Foreskin keratinocyte (primary cell): ENCODE measurements at places on chromosomes 13 and 19. TPM values are rescaled to one million over a fixed set of nuclear protein-coding genes. Genes with fewer than 3 reads are reported as not detected.
A peak's percentile ranks its signal among the peaks of the same experiment; 100 is the strongest.

DNA sequence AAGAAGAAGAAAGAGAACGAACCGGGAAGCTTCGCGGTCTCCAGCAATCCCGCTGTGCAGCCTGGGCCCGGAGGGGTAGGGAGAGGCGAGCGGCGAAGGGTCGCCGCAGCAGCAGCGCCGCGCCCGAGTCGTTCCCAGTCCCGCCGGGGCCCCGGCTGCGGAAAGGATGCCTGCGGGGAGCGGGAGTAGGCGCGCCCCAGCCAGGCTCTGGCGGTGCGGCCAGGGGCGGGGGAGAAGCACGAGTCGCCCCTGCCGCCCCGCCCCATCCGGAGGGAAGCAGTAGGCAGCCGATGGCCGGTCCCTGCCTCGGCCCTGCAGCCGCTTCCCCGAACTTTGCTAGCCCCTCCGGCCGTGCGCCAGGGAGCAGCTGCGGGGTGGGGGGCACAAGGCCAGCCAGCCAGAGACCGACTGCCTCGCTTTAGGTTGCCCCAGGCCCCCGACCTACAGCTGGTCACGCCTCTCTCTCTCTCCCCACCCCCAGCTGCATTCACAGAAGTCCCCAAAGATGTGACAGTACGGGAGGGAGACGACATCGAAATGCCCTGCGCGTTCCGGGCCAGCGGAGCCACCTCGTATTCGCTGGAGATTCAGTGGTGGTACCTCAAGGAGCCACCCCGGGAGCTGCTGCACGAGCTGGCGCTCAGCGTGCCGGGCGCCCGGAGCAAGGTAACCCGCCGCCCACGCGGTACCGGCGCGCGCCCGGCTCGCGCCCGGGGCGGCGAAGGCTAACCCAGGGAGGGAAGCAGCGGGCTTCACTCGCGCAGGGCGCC is 1.1 kb downstream of the VSTM2B start:
- no peak for DNase-seq

DNA sequence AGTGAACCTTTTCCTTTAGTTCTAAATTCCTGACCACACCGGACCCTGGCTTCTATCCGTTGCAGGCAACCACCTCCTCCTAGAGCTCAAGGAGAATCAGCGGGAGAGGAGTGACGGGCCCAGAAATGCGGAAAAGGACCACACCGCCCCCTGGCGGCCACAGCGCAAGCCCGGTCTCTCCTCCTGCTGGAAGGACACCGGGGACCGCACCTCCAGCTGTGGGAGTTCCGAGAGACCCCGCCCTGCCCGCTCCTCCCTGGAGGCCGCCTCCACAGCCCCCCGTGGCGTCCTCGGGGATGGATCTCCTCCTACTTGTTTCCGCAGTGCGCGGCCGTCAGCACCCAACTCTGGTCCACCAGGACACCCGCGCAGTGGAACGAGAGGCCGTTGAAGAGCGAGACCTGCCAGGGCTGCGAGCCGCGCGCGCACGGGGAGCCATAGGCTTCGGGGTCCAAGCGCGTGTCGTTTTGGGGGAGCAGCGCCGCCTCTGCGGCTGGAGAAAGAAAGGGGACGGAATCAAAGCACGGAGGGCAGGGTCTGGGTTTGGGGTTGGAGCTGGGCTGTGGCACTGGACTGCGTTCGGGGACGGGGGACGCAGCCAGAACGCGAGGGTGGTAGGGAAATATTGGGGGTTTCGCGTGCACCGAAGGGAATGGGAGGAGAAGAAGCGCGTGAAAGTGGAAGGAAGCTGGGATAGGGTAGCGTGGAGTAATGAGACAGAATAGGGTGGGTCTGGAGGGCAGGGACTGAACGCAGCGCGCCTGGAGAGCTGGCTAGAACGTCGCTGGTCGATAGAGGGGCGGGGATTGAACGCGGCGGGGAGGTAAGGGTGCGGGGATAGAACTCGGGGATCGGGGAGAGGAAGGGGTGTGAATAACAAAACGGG is 2.5 kb downstream of the KLK10 start:
- no peak for DNase-seq

- peak; percentile 45 for DNase-seq
Measured at GRCh38 chr13:57630661-57631595, 616 bp upstream of the PCDH17 start.

- DNase-seq: no peak
Measured at GRCh38 chr13:110047496-110047895, 259.5 kb downstream of the COL4A1 start.

GRCh38 chr13:112119192-112120030 is 52.5 kb downstream of the SOX1 start:
- DNase-seq: no peak

The RXFP2 gene
- not detected in 2 replicates for total RNA-seq

The STOML3 gene
- total RNA-seq: not detected in 2 replicates

The SPPL2B gene
- 15.8 and 18.8 TPM in 2 replicates for total RNA-seq
